ENCODE measurements at places on chromosomes 7 and 10.

DNA sequence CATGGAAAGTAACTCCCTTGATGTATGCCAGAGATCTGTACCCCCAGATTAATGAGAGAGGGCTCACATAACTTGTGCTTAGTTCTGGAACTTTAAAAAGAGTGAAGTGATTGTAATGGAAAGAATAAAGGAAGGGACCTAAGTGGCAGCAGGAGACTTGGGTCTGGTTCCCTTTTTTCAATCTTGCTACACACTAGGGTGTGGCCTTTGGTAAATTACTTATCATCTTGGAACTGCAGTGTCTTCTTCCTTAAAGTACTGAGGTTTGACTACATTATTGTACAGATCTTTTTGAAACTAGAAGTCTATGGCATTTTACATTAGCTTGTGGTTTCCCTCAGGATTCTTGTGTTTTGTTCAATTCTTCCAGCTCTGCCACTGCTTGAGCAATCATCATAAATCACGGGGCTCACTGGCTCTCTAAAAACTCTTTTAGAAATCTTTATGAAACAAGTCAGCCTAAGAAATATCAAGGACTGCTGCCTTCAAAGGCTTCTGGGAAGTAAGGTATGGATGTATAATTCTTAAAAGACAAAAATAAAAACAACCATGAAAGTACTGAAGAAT is 22.5 kb upstream of the CHRM2 start:
- no peak for DNase-seq

- no peak for DNase-seq
Measured at GRCh38 chr10:48465860-48466521, 138.9 kb downstream of the ARHGAP22 start.

GRCh38 chr7:21429021-21429420 is 1.1 kb downstream of the SP4 start:
- no peak for DNase-seq

- DNase-seq = no peak
Measured at GRCh38 chr10:72243822-72244437, 27.9 kb upstream of the ASCC1 start.

GRCh38 chr10:122293961-122294380 is 22.9 kb downstream of the BTBD16 start:
- DNase-seq = no peak

GRCh38 chr10:69124563-69125268 is 738 bp downstream of the VPS26A start:
- peak; percentile 45 for DNase-seq

DNA sequence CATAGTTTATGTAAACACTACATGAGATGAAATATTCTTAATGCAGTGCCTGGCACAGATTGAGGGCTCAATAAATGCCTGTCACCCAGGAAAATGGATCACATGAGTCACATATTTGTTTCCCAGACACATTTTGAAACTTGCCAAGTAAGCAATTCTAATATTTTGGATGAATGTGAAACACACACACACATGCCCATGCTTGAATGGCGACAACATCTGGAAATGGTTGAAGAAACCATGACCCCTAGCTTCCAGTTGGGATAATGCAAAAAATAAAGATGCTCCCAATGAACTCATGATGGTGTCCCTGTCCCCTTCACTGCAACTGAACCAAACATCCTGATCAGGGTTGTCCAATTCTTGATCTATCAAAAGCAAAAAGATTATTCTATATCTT is 797.3 kb downstream of the XPNPEP1 start:
- no peak for DNase-seq

DNA sequence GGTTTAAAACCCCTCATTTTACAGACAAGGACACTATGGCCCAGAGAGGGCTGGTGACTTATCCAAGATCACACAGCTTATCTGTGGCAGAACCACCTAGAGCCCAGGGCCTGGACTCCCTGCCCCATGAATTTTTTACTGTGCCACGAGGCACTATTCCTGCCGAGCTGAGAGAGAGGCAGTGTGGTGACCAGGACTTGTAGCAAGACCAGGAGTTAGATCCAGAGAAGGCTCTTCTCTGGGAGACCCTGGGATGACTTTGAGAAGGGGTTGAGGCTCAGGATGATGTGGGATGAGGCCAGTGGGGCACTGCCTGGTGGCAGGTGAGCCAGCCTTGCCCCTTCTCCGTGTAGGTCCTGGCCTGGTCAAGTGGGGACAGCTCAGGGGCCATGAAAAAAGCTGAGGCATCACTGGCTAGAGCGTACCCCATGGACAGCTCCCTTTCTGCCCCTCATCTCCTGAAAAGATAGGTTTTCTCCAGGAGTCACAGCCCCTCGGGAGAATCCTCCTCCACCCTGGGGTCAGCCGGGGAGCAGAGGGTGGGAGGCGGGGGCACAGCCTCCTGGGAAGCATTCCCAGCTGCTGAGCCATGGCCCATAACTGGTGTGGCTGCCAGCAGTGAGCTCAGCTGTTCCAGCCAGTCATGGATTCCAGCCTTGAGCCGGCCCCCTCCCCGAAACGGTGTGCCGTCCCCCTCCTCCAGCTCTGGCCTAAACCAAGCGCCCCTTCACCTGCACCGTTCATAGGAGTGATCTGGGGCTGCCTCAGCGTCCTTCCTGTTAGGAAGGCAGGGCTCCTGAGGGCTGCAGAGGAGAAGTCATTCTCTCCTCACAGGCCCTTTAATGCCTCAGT is 5.8 kb downstream of the FLNC start:
- no peak for DNase-seq

DNA sequence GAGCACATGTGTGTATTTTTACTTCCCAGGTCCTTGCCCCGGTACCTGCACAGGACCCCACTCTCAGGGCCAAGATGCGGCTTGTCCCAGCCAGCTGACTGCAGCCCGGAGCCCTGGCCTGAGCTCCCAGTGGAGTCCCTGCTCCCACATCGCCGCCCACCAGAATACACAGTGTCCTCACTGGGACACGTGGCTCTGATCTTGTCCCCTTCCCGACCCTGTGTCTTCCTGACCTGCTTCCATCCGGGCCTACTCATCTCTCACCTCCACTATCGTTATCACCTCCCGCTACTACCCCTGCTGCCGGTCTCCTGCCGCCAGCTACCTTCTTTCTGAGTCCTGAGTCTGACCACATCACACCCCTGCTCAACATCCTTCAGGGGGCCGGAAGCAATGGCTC is 146.3 kb upstream of the CHST15 start:
- no peak for DNase-seq

DNA sequence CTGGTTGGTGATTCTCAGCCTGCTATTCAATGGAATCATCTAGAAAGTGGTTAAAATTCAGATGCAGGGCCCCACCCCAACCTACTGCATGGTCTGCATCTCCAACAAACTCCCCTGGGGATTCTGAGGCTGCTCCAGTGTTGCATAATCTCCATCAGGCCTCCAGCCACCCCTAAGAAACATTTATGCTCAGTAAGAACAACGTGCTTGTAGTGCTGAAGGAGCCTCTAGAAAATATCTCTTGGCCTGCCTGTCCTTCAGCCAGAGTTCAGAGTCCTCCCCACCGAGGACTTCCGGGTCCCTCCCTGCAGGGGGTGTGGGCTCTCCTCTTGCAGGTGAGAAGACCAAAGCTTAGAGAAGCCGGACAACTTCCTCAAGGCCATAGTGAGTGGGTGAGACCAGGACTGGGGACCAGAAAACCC is 159.8 kb downstream of the SH3PXD2A start:
- no peak for DNase-seq

DNA sequence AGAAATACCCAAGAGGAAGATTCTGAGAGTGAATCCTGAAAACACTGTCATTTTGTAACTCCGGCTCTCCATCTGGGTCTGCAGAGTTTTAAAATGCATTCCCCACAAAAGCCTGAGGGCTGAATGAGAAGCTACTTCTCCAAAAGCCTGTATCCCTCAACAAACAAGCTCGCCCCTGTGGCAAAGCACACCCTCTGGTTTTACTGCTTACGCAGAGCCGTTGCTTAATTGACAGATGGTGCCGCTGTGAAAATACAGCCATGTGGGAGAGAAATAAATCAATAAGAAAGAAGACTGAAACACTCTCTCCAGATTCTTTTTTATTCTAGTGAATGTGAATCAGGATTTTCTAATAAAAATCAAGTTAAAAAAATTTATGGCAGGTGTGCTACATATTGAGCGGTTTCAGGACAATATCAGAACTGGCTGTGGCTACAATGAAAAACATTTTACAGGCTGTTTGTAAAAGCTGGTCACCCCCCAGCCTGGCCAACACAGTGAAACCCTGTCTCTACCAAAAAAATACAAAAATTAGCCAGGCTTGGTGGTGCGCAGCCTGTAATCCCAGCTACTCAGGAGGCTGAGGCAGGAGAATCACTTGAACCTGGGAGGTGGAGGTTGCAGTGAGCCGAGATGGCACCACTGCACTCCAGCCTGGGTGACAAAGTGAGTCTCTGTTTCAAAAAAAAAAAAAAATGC is 32.5 kb downstream of the C7orf33 start:
- DNase-seq = no peak

DNA sequence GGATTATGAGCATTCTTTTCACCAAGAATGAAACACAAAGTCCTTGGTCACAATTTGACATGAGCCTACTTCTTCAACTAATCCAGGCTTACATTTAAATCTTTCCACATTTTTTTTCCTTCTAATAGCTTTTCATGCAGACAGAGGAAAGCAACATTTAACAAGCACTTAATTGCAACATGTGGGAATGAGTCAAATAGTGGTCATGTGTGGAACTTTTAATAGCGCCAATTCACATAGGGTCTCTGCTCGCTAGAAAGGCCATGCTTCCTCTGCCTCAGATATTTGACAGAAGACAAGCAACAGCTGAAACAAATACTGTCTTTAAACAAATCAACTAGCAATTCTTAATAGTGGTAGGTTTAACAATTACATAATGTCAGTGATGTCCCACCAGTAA is 285.9 kb upstream of the ETV1 start:
- no peak for DNase-seq

- DNase-seq = no peak
Measured at GRCh38 chr10:44388641-44389040, 3.7 kb upstream of the CXCL12 start.

- no peak for DNase-seq
Measured at GRCh38 chr7:40101201-40101600, 33.2 kb downstream of the MPLKIP start.
